ENCODE measurements at places on chromosomes 2 and 18.

- peak; percentile 10 for DNase-seq
Observed at GRCh38 chr2:73205611-73206010, 3.2 kb downstream of the NOTO start.

GRCh38 chr2:120613742-120614571 is 121.7 kb upstream of the GLI2 start:
- DNase-seq: peak; percentile 89

DNA sequence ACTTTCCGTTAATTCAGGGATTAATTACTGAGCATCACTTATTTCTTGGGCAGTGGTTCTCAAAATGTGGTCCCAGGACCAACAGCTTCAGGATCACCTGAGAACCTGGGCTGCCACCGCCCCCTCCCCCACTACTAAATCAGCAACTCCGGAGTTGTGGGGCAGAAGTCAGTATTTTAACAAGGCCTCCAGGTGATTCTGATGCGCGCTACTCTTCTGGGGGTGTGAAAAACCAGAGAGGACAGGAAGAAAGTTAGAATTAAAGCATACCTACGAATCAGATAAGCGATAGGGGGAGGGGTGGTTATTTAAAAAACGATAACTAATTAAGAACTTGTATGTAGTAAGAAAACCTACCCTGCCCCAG is 319 bp downstream of the ZSCAN30 start:
- DNase-seq: no peak

GRCh38 chr2:238087211-238087610 is 12.9 kb upstream of the ESPNL start:
- DNase-seq: no peak

DNA sequence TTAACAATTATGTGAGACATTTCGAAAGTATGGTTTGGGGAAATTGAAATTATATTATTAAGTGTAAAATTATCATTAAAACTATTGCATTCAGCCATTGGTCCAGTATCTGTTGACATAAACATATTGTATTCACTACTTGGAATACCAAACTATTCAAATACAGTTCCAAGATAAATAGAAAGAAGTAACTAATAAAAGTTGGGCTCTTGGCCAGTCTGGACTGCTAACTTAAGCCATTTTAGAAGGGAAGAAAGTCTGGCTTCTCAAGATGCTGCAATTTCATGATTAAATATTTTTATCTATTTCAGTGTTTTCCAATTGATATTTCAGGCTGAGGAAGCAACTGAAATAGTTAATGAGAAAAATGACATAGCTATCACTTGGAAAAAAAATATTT is 109.8 kb upstream of the CHRNA1 start:
- peak; percentile 16 for DNase-seq

DNA sequence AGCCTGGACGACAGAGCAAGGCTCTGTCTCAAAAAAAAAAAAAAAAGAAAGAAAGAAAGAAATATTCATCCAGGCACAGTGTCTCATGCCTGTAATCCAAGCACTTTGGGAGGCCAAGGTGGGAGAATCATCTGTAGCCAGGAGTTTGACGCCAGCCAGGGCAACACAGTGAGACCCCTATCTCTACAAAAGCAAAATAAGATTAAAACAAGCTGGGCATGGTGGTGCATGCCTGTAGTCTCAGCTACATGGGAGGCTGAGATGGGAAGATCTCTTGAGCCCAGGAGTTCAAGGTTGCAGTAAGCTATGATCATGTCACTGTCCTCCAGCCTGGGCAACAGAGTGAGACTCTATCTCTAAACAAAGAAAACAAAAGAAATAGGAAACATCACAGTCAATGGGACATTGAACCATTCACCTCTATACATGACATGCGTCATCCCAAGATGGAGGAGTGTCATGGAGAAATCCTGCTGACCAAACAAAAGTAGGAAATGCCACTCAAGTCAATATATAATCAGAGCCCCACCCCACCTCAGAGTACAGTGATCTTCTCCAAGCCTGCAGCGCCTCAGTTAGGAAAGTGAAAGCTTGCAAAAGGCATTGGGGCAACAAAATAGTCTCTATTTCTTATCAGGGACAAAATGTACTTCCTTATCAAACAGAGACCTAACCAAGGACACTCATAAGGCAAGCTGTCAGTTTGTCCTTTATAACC is 9.8 kb downstream of the FEV start:
- DNase-seq: no peak

- no peak for DNase-seq
Observed at GRCh38 chr2:65055422-65056214, 598 bp upstream of the CEP68 start.

GRCh38 chr2:113133704-113134598 is 6.6 kb downstream of the IL1RN start:
- DNase-seq: no peak

DNA sequence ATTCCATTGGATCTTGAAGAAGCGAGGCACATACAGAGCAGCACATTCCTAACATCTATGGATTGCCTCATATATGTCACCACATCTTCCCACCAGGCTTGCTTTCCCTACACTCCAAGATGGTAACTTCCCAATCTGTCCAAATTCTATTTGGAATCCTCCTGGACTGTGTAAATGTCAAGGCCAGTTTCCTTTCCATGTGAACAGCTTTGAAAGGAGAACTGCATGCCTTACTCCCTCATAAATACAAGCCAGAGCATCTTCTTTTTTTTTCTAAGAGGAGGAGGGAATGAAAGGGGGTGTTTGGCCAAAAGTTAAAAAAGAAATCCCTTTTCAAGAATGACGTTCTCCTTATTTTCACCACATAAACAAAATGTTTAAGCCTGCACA is 103.8 kb upstream of the OSR1 start:
- no peak for DNase-seq

DNA sequence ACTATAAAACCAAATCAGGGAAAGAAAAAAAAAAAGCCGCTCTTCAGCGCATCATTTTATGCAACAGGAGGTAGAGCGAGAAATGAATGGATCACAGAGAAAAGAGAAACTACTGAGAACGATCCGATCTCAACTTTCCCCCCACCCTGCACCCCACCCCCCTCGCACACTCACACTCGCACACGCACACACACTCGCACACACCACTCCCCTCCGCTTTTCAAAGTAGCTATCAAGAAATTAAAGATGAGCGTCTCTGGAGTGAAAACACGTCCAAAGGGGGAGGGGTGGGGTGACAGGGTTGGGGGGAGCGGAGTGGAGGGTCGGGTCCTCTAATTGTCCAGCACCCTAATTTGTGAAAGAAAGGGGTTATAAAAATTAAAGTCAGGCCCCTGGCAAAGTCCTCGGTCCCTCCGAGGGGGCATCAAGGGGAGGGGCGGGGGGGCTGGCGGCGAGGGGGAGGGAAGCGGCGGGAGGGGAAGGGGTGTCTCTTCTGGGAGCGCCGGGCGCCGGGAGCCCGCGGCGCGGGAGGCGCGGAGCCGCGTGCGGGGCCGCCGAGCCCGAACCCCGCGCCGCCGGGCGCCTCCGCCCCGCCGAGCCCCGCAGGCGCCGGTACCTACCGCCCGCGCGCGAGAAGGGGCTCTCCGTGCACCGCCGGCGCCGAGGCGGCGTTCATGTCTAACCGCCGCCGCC is 428 bp downstream of the TCF4 start:
- peak; percentile 41 for DNase-seq

DNA sequence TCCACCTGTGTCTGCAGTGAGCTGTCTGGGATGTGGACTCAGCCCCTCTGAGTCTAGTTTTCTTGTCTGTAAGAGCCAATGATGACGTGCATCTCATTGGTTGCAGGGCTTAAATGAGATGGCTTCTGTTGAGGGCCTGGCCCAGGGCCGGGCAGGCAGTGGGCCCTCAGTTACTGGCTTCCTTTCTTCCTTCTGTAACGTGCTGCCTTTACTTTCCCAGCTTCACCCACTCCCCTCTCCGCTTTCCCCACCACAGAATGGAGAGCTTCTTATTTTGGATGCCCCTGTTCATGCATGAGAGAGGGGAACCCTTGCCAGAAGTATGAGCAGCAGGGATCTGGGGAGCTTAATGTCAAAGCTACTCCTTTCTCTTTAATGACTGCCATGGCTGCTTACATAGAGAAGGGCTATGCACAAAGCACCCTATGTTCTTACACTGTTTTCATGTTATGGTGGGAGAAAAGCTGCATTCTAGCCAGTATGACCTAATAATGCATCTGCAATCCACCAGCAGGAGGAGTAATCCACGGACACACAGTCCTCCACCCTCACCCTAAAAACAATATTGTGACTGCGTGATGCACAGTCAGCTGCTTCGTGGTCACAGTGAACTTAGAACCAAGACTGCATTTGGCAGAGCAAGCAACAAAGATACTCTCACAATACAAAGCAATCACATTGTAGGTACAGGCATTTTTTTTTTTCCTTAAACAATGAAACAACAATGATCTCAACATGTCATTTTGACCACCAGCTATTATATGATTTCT is 37.2 kb downstream of the CREG2 start:
- DNase-seq: peak; percentile 50
